Kidney (tissue), 22 donors: ENCODE measurements at places on chromosomes 2 and 18. TPM values are rescaled to one million over a fixed set of nuclear protein-coding genes. Genes with fewer than 3 reads are reported as not detected.

GRCh38 chr18:72910045-72910444 is 42.3 kb upstream of the NETO1 start:
- H3K27me3 ChIP-seq = no peaks in the 10 kb centered on the region
- no peak overlapping the region for H3K27ac ChIP-seq
- DNase-seq = no peak
- no peaks in the 10 kb centered on the region for H3K4me1 ChIP-seq
- H3K4me3 ChIP-seq = no peak overlapping the region

DNA sequence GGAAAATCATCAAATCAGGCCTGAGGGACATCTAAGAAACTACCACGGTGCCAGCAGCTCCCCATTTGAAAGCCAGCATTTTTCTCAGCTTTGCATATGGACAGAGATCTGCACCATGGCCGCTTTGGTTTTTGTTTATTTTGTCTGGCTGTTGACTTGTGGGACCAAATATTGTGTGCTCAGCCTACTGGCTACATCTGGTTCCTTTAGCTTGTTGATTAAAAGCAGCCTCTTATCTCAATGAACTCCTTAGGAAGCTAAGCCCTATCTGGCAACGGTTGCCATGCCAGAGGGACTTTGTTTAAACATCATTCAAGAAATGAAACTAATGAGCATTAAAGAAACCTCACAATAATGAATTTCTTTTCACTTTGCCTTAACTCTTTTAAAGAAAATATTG is 32.4 kb upstream of the CCDC150 start:
- H3K4me3 ChIP-seq = no peak overlapping the region
- DNase-seq = no peak
- no peaks in the 10 kb centered on the region for H3K4me1 ChIP-seq

GRCh38 chr2:121014876-121015275 is 270.1 kb downstream of the TFCP2L1 start:
- no peaks in the 10 kb centered on the region for H3K36me3 ChIP-seq
- DNase-seq = no peak
- no peak overlapping the region for H3K4me3 ChIP-seq
- no peaks in the 10 kb centered on the region for H3K27me3 ChIP-seq
- H3K27ac ChIP-seq = no peak overlapping the region

- no peak for DNase-seq
- H3K4me3 ChIP-seq = no peak overlapping the region
- peaks cover 9% of the 10 kb centered on the region for H3K36me3 ChIP-seq
- peaks cover 2% of the 10 kb centered on the region for H3K4me1 ChIP-seq
- H3K27me3 ChIP-seq = no peaks in the 10 kb centered on the region
- no peak overlapping the region for H3K27ac ChIP-seq
Measured at GRCh38 chr2:24566630-24567029, 75.6 kb downstream of the NCOA1 start.

GRCh38 chr2:6602471-6602870 is 263.2 kb downstream of the CMPK2 start:
- H3K4me3 ChIP-seq = no peak overlapping the region
- H3K4me1 ChIP-seq = no peaks in the 10 kb centered on the region
- H3K27me3 ChIP-seq = no peaks in the 10 kb centered on the region
- DNase-seq = no peak
- H3K36me3 ChIP-seq = no peaks in the 10 kb centered on the region

GRCh38 chr2:241619597-241620418 is 17.1 kb downstream of the THAP4 start:
- H3K36me3 ChIP-seq = peaks cover 2% of the 10 kb centered on the region
- H3K27ac ChIP-seq = no peak overlapping the region
- H3K4me3 ChIP-seq = no peak overlapping the region
- H3K4me1 ChIP-seq = no peaks in the 10 kb centered on the region
- no peak for DNase-seq
- no peaks in the 10 kb centered on the region for H3K27me3 ChIP-seq

DNA sequence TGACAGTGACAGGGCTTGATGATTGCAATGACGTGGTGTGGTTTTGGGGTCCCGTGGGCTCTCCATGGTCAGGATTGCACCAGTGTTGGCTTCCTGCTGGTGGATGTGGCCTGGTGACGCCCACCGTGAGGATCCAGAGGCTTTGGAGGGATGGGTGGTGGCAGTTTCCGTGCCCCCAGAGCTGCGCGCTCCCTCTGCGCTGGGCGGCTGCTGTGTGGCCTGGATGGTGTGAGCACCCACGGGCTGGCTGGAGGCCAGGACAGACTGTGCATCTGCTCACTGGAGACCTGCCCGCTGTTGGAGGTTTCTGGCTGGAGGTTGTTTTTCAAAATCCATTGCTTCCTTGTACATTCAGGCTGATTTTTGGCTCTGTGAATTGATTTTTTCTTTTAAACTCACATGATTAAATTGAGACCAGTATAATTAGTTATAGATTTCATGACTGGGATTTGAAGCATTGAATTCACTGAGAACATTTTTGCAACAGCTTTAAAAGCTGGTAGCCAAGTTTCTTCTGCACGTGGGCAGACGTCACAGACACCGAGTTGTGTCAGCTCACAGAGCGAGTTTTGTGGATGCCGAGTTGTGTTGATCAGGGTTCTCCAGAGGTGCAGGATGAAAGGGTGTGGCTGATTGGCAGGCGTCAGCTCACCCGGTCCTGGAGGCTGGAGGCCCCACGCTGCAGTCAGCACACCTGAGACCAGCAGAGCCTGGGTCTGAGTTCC is 72.7 kb downstream of the KCNG2 start:
- no peaks in the 10 kb centered on the region for H3K36me3 ChIP-seq
- no peaks in the 10 kb centered on the region for H3K27me3 ChIP-seq
- H3K27ac ChIP-seq = no peak overlapping the region
- H3K4me1 ChIP-seq = no peaks in the 10 kb centered on the region
- no peak overlapping the region for H3K4me3 ChIP-seq

- H3K27me3 ChIP-seq = no peaks in the 10 kb centered on the region
- peaks cover 3% of the 10 kb centered on the region for H3K36me3 ChIP-seq
- H3K27ac ChIP-seq = no peak overlapping the region
- no peak overlapping the region for H3K4me3 ChIP-seq
Measured at GRCh38 chr2:3229221-3229620, 148.4 kb downstream of the EIPR1 start.

DNA sequence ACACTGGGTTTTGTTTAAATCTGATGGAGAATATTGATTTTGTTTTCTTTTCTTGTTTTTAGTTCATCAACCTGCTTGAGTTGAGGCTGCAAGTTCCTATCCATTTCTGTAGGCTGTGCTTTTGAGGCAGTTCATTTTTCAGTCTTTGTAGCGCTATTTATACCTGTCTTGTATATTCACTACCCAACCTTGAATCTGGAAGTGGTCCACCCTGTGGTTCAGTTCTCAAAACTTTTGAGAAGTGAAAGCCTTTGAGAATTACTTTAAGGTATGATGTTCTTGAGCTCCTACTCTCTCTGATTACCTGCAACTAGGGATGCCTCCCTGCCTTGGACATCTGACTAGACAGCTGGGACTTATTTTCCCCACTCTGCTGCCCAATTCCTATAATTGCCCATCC is 53.5 kb upstream of the KCNE4 start:
- H3K4me1 ChIP-seq = no peaks in the 10 kb centered on the region
- no peaks in the 10 kb centered on the region for H3K36me3 ChIP-seq
- no peak overlapping the region for H3K4me3 ChIP-seq
- no peaks in the 10 kb centered on the region for H3K27me3 ChIP-seq
- DNase-seq = no peak

DNA sequence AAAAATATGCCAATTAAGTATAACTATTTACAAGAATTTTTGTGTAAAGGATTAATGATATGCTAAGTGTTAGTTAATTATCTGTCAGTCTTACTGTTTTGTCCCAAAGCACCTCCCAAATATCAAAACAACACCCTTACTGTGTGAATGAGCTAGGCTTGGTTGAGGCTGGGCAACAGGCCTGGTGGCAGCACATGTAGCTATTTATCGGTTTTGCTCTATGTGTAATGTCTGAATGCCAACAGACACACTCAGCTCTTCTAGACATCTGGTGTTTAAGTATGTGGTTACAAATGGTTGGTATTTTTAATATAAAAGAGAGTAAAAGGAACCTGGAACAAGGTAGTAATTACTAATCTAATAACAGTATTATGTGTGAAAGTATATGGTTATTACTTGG is 175.3 kb downstream of the RAB3GAP1 start:
- H3K27me3 ChIP-seq = no peaks in the 10 kb centered on the region
- no peak for DNase-seq
- no peak overlapping the region for H3K4me3 ChIP-seq
- H3K27ac ChIP-seq = no peak overlapping the region
- no peaks in the 10 kb centered on the region for H3K36me3 ChIP-seq
- no peaks in the 10 kb centered on the region for H3K4me1 ChIP-seq

GRCh38 chr2:126655051-126655450 is 907 bp upstream of the GYPC start:
- H3K4me3 ChIP-seq = peak overlapping the region; percentile 76
- no peak for DNase-seq
- H3K4me1 ChIP-seq = peaks cover 26% of the 10 kb centered on the region
- peak overlapping the region; percentile 81 for H3K27ac ChIP-seq
- no peaks in the 10 kb centered on the region for H3K36me3 ChIP-seq

- H3K4me1 ChIP-seq = no peaks in the 10 kb centered on the region
- no peak overlapping the region for H3K4me3 ChIP-seq
- H3K36me3 ChIP-seq = no peaks in the 10 kb centered on the region
- DNase-seq = no peak
- no peaks in the 10 kb centered on the region for H3K27me3 ChIP-seq
- H3K27ac ChIP-seq = no peak overlapping the region
Measured at GRCh38 chr18:48663096-48663930, 124.5 kb downstream of the CTIF start.

DNA sequence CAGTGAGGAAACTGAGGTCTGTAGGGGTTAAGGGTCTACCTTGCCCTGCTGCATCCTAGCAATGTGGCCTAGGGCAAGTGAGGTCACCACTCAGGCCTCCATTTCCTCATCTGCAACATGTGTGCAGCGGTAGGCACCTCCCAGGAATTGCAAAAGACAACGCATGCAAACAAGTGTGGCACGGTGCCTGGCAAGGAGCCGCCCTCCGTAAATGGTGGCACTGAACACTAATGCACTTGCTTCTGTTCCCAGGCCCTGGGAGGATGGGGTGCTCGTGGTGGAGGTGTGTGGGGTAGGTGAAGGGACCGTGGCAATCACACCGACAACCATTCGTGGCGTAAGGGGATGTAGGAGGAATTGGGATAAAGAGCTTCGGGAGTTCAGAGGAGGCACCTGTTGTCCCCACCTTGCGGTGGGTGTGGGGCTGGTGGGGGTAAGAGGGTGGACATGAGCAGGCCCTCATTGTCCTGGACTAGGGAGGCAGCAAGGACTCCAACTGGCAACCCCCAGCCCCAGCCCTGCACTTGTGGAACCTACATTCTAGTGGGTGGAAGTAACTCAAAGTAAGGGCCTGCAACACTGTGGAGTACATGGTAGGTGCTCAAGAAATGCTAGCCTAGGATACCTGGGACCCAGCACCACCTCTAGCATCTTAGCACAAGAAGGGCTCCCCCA is 26.0 kb downstream of the ATOH8 start:
- no peaks in the 10 kb centered on the region for H3K27me3 ChIP-seq
- no peak overlapping the region for H3K4me3 ChIP-seq
- no peak for DNase-seq
- H3K27ac ChIP-seq = no peak overlapping the region
- peaks cover 4% of the 10 kb centered on the region for H3K4me1 ChIP-seq

DNA sequence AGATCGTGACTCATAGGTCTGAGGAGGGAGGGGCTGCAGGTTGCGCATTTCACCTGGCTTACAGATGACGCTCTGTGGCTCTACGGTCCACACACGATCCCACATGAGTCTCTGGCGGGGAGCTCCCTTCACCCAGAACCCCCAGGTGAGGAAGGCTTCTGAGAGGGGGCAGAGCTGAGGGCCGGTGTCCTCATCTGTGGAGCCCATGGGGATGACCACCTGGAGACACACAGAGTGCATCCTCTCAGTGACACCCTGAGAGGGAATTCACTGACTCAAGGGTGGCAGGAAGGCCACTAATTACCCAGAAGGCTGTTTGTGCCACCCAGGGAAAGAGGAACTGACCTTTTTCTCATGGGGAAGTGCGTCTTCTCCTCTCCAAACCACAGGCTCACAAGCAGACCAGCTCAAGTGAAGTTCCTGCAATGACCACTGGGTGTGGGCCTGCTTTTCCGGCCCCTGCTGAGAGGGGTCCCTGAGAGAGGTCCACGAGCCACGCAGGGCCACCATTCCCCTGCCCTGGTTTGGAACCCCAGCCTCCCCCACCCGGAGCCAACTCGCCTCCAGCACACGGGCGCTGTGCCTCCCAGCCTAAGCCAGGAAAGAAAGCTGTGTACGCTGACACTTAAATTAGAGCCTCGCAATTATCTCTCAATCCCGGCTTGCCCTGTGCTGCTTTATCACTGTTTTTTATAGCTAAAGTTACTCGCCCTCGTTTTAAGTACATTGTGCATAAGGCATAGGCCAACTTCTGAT is 114.1 kb downstream of the BCL11A start:
- H3K27ac ChIP-seq = no peak overlapping the region
- H3K4me1 ChIP-seq = no peaks in the 10 kb centered on the region
- no peaks in the 10 kb centered on the region for H3K27me3 ChIP-seq
- H3K4me3 ChIP-seq = no peak overlapping the region
- H3K36me3 ChIP-seq = no peaks in the 10 kb centered on the region

DNA sequence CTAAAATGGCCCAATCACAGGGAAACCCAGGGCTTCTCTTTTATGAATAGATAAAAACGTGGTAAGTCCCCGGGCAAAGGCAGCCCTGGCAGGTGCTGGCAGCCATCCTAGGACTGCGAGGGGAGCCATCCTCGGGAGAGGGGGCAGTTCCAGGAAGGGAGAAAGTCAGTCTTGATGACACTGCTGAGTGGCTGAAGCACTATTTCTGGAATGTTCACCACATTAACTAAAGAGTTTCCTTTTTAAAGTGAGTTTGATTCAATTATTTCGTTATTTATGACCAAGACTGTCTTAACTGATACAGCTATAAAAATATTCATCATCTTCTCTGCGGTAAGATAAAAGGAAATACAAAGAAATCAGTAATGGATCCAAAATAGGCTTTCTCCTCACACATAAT is 20.4 kb downstream of the TTR start:
- H3K4me1 ChIP-seq = no peaks in the 10 kb centered on the region
- no peaks in the 10 kb centered on the region for H3K27me3 ChIP-seq
- H3K27ac ChIP-seq = no peak overlapping the region
- no peak overlapping the region for H3K4me3 ChIP-seq
- DNase-seq = no peak

- no peaks in the 10 kb centered on the region for H3K36me3 ChIP-seq
- no peak overlapping the region for H3K27ac ChIP-seq
- H3K27me3 ChIP-seq = no peaks in the 10 kb centered on the region
- H3K4me3 ChIP-seq = no peak overlapping the region
- no peaks in the 10 kb centered on the region for H3K4me1 ChIP-seq
Measured at GRCh38 chr2:3178578-3179031, 199.0 kb downstream of the EIPR1 start.

- no peak overlapping the region for H3K27ac ChIP-seq
- H3K27me3 ChIP-seq = no peaks in the 10 kb centered on the region
- H3K36me3 ChIP-seq = no peaks in the 10 kb centered on the region
- H3K4me1 ChIP-seq = no peaks in the 10 kb centered on the region
Measured at GRCh38 chr2:144554492-144555210, 34.7 kb upstream of the ZEB2 start.

- no peak for DNase-seq
- H3K36me3 ChIP-seq = no peaks in the 10 kb centered on the region
- no peak overlapping the region for H3K4me3 ChIP-seq
- no peaks in the 10 kb centered on the region for H3K4me1 ChIP-seq
- H3K27me3 ChIP-seq = peaks cover 55% of the 10 kb centered on the region
Measured at GRCh38 chr2:218873359-218874194, 7.1 kb upstream of the WNT10A start.

The C2orf66 gene
- total RNA-seq = not detected

The MYCN gene
- total RNA-seq = 1.7 TPM

The OR6B2 gene
- not detected for total RNA-seq

The RPRM gene
- 0.16 TPM for total RNA-seq

The NT5DC4 gene
- not detected for total RNA-seq

The RGPD4 gene
- not detected for total RNA-seq
